ENCODE measurements at places on chromosomes 7 and 10. TPM values are rescaled to one million over a fixed set of nuclear protein-coding genes. Genes with fewer than 3 reads are reported as not detected.

- DNase-seq: no peak
Measured at GRCh38 chr7:47149208-47149839, 432.6 kb downstream of the TNS3 start.

DNA sequence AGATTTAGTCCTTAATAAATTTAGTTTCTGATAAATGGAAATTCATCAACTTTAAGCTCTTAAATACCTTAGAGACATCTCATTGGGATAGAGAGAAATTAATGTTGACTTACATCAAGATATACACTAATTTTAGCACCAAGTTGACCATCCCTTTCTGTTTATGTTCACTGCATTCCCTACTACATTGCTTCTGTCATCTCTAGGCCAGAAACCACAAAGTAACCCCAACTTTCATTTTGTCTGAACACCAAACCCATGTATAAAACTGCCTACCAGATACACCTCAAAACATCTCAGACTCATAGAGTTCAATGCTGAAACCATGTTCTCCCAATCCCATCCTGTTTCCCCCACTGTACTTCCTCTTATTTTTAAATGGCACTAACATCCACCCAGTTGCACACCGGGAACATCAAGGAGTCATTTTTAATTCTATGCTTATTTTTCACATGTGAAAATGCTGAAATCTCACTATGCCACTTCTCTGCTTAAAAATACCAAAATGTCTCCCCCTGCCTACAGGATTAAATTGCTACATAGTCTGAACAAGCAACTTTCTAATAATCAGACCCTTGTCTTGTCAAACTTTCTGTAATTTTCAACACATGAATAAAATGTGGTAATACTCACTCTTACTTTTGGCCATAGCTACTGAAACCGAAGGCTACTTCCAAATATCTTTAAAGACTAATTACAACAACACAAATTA lies 201.6 kb downstream of the SEMA3D start:
- no peak for DNase-seq

Gene SFRP4
- not detected for total RNA-seq

GRCh38 chr7:85573346-85573745 lies 386.5 kb upstream of the SEMA3D start:
- no peak for DNase-seq

Gene STAM
- 154 TPM for total RNA-seq

DNA sequence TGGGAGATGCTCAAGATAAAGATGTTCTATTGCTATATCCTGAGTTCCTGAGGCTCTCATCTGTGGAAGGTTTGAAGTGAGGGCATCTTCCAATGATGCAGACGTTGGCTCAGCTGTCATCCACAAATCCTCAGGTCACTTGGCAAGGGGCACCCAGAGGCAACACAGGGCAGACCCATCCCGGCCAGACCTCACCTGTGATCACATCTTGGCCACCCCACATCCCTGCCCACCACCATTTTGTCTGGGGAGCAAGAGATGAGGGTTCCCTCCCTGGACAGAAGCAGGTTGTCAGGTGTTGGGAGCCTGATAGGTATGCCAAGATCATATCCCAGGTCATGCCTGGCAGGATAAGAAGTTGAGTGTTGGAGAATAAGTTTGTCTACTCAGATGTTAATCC lies 918.2 kb upstream of the ZNF722 start:
- no peak for DNase-seq

DNA sequence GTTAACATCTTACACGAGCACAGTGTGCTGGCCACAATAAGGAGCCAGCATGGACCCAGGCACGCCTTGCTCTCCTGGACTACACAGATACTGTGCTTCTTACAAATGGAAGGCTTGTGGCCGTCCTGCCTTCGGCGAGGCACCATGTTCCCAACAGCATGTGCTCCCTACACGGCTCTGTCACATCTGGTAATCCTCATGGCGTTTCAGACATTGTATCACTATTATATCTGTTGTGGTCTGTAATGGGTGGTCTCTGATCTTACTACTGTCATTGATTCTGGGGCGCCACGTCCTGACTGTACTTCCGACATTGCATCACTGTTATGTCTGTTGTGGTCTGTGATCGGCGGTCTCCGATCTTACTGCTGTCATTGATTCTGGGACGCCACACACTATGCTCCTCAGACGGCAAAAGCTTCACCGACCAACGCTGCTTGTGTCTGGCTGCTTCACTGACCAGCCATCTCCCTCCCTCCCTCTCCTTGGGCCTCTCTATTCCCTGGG lies 195.4 kb downstream of the MAD1L1 start:
- peak; percentile 10 for DNase-seq

Gene KNDC1
- total RNA-seq: 1.1 TPM

DNA sequence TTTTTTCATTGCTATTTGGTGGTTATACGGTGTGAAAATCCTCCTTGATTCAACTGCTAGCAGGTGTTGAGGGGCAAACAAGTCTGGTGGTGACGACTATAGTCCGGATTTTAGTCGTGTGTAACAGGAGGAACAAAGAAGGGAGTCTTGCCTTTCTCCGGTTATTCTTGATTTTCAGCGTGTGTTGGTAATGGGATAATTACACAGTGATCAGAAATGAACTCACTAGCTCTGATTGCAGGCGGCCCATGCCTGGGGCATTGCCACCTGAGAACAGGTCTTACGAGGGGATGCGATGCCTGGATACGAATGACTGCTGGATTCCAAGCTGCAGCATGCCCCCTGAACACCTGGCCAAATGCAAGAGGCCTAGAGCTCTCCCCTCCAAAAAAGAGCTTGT lies 72.8 kb downstream of the CAMK1D start:
- DNase-seq: no peak

- no peak for DNase-seq
Measured at GRCh38 chr7:101373812-101374614, 11.3 kb downstream of the COL26A1 start.

- no peak for DNase-seq
Measured at GRCh38 chr10:99850021-99850766, 67.8 kb downstream of the ABCC2 start.

Gene CTAGE15
- 1.2 TPM for total RNA-seq

DNA sequence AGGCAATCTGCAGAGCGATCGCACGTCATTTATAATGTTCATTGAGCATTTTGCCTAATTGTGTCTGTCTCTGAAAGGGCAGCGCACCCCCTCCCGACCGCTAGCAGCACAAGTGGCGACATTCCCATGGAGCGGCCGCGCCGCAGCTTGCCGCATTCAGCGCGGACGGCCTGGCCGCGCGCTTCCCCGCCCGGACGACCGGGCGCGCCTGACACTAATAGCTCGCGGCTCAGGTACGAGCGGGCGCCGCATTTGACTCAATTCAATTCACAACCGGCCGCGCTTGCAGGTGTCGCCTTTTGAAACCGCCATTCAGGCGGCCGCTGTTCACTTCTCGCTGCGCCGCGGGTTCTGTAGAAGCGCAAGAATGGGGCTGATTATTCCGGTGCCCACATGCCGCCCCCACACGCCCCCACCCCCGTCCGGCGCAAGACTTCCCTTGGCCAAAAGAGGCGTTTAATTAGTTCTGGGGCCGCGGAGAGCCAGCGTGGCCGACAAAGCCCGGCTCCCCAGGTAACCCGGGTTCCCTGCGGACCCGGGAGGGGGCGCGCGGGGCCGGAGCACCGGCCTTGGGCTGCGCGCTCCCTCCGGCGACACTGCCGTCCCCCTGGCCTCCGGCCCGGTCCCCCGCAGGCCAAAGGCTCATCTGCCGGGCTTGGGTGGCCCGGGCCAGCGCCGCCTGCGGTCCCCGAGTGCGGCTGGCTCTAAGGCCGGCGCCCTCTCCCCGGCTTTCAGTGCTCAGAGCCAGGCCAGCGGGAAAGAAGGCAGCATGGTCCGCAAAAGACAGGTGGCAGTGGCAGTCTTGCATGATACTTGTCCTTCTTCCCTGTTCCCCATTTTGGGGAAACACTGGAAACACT lies 18.7 kb upstream of the PTF1A start:
- no peak for DNase-seq

DNA sequence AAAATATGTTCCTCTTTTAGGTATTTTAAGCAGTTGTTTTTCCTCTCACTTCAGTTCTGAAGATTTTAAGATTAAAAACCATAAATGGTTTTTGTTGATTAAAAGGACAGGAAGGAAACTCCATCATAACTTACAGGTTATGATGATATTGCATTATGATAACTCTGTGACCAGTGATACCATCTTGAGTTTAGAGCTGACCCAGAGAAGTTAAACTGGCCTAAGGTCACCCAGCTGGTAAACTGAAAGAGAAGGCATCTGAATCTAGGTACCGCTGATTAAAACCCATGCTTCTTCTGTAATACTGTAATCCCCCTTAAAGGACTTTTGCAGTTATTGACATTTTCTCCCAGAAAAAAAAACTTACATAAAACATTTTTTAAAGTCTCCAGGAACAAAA lies 29.6 kb downstream of the LOXL4 start:
- no peak for DNase-seq

- no peak for DNase-seq
Measured at GRCh38 chr10:109591601-109592000, 331.7 kb downstream of the XPNPEP1 start.

Gene LBX1
- not detected for total RNA-seq

Gene CH25H
- total RNA-seq: 1.6 TPM

Gene SP8
- not detected for total RNA-seq

DNA sequence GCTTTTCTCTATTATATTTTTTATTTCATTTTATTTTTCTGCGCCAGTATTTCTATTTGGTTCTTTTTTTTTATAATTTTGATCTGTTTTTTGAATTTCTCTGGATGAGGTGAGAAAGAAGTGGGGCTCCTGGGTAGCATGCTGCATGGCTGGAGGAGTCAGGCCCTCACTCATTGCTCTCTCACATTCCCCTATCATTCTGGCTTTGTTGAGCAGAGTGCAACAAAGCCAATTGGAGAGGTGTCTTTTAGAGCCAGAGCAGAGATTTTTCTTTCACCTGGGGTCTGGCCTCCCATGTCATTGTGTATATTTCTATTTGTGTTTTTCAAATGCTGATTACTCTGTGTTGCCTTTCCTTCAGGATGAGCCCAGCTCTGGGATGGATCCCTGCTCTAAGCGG lies 330.0 kb upstream of the CDC14C start:
- DNase-seq: no peak

Gene TLX1
- total RNA-seq: not detected

DNA sequence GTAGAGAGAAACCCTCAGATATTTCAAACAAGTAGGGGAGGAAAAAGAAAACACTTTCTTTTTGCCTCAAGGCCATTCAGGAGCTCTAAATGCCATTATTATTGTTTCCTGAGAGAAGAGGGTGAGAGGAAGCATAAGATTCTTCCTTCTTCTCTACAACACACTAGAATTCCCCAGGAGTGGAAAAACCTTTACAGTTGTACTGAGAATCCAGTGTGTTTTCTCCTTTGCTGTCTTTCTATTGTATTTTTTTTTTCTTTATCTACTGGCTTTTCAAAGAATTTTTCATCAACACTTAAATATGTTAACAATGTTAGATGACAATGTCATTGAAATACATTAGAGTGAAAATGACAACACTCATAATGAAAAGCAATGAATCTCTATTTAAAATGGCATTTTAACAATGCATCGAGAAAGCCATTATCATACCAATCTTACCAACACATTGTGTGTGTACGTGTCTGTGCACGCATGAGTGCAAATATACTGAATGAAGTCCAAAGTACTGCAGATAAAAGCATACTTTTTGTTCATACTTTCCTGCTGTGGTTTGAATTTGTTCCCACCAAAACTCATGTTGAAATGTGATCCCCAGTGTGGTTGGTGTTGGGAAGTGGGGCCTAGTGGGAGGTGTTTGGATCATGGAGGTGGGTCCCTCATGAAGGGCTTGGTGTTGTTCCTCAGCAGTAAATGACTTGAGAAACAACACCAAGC lies 24.2 kb upstream of the MACC1 start:
- DNase-seq: no peak

DNA sequence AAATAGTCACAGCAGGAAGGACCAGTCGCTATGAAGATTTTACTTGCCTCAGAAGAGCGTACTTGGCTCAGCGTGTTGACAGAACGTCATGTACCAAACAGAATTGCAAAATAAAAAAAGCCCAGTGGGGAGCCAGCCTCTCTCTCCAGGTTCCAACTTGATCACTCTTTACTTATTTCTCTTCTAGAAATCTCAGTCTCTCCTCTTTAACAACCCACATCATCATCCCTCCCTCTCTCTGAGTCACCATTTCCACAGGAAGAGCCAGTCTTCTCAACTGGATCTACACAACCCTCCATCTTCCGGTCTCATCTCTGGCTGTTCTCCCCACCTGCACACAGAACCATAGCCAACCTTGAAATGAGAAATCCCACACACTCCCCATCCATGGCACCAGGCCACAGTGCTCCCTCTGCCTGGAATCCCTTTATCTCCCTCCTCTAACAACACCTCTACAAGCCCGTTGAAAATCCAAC lies 718.3 kb downstream of the GRID1 start:
- DNase-seq: no peak

DNA sequence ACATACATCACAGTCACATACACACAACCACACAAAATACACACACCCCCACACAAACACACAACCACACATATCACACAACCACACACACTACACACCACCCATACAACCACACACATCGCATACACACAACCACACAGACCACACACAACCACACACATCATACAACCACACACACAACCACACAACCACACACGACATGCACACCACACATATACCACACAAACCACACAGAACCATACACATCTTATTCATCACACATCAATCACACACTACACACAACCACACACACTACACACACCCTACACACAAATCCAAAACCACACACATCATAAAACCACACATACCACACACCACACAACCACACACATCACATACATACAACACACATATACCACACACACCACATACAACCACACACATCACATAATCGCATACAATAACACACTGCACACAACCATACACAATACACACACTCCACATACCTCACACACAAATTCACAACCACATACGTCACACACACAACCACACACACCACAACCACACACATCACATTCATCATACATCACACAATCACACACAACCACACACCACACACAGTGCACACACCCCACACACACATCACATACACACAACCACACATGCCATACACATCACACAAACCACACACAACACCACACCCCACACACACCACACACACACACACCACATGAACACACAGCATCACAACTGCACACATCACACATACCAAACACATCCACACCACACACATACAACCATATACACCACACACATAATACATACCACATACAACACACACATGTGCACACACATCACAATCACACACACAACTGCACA lies 30.4 kb downstream of the GPRIN2 start:
- DNase-seq: no peak

DNA sequence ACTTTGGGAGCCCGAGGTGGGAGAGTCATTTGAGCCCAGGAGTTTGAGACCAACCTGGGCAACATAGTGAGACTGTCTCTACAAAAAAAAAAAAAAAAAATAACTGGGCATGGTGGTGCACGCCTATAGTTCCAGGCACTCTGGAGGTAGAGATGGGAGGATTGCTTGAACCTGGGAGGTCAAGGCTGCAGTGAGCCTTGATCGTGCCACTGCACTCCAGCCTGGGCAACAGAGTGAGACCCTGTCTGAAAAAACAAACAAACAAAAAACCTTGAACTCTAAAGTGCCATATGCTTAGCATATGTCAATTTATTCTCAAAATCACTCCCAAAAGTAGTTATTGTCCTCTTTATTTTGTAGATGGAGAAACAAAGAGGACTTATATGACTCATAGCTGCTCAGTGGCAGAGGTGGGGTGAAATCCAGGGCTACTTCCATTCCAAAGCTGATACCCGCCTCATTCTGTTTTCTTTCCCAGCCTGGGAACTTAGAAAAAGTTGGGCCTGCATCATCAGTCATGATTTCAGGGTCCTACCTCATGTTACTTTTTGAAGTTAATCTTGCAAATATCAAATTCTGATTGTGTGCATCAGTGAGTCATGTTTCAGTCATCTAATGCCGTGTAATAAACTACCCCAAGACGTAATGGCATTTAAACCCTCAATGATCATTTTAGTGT lies 13.3 kb downstream of the DHTKD1 start:
- no peak for DNase-seq
